ENCODE measurements at places on chromosomes 13 and 19. TPM values are rescaled to one million over a fixed set of nuclear protein-coding genes. Genes with fewer than 3 reads are reported as not detected.

The HNRNPM gene
- total RNA-seq = 116 TPM

The NTN5 gene
- not detected for total RNA-seq

The SERTM1 gene
- not detected for total RNA-seq

The GPI gene
- 219 TPM for total RNA-seq

The CEACAM6 gene
- total RNA-seq = 0.23 TPM

Data from hair follicular keratinocyte (primary cell).